ENCODE measurements at places on chromosomes 4 and X.

DNA sequence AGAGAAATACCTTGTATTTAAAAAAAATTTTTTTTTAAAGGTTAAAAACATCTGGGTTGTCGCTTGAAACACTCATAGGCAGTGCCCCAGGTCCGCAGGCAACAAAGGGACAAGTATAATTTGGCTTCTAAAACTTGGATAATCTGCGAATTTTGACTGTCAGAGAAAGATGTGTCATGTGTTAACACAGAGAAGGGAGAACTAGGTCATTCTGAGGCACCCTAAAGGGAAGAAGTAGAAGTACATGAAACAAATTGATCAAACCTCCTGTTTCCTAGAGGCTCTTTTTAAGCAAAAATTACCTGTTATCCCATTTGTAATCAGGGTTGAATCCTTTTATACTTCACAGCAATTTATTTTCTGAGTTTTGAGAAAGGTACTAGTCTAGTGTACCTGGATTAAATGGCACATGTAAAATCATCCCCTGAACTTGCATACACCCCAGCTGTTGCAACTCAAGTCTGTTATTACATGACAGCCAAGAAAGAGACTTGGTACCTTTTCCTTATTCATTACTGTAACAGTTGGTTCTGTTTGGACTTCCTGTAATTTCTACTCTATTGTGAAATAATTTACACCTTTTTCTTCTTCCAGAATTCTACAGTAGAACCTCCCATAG lies 1.7 kb downstream of the SRD5A3 start:
- no peak for DNase-seq

DNA sequence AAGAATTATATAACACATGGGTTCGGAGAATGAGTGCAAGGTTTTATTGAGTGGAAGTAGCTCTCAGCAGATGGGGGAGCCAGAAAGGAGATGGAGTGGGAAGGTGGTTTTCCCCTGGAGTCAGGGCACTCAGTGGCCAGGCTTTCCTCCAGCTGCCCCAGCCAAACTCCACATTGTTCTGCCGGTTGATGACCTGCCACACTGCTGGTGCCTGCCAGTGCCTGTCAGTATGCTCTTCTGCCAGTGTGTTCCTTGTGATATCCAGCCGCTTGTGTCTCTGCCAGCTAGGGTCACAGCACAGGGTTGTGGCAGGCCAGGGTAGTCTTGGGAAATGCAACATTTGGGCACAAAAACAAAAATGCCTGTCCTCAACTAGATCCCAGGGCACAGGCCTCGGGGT lies 604.8 kb upstream of the TECRL start:
- no peak for DNase-seq

DNA sequence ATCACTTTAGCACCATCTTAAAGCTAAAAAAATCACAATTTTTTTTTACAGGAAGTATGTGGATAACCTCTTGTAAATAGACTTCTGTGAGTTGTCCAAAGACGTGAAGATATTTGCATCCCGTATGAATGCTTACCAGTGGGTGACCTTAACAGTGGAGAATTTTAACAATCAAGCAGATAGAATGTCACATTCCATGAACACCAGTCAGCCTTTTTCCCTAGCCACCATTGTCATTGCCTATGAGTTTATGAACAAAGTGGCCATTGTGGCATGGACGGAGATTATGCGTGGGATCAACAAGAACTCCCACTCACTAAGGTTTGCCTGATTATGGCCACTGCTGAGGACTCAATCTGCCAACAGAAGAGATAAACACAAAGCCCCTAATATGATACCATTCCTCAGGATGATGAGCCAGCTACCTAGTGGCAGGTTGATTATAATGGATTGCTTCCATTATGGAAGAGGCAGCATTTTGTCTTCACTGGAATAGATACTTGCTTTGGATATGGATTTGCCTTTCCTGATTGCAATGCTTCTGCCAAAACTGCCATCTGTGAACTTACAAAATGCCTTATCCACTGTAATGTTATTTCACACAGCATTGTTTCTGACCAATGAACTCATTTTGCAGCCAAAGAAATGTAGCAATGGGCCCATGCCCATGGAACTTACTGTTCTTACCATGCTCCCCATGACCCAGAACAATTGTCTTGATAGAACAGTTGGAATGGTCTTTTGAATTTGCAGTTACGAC lies 830.9 kb upstream of the NDST4 start:
- no peak for DNase-seq

DNA sequence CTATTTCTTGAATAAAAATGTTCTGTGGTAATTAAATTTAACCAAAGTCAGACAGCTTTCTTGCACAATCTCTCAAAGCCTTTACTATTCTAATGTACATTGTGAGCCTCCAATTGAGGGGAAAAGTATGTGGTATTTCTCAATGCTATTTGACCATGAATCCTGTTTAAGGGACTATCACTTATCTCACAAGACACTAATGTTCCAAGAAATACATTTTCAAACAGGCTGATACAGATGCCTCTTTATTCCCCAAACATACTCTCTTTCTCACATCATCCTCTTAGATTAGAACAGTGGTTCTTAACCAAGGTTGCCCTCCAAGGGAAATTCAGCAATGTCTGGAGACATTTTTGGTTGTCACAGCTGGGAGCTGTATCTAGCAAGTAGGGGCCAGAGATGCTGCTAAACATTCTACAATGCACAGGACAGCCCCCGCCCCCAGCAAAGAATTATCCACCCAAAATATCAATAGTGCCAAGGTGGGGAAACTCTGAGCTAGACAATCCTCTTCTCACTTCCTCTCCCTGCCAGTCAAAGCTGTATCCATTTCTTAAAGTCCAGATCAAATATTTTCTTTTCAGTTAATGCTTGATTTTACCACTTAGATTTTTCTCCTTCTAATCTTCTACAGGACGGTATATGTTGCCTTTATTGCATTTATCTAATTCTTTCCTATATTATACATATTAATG lies 129.2 kb upstream of the TRIM2 start:
- DNase-seq: no peak

DNA sequence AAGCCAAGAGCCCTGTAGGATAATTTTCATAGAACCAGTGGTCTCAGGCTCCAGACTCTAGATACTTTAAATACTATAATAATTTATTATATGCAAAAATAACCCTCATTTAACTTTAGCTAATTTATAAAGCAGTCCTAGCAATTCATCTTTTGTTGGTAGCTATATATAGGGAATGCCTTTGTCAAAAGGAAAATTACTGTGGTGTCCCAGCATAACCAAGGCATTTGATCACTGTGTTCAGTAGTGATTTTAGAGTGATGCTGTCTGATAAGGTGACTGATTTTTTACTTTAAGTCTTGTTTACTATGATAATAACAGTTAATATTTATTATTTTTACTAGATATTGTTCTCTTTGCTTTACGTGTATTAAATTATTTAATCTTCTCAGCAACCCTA lies 61.2 kb downstream of the PAQR3 start:
- DNase-seq: no peak

Data from WTC11 (cell line).